Stimulated activated naive CD4-positive, alpha-beta T cell treated with Interleukin-2 at 50 U/mL for 16 hours (primary cell): ENCODE measurements at places on chromosomes 7 and 10.

- DNase-seq, result no peak
Observed at GRCh38 chr10:130571674-130572073, 435.5 kb downstream of the GLRX3 start.

DNA sequence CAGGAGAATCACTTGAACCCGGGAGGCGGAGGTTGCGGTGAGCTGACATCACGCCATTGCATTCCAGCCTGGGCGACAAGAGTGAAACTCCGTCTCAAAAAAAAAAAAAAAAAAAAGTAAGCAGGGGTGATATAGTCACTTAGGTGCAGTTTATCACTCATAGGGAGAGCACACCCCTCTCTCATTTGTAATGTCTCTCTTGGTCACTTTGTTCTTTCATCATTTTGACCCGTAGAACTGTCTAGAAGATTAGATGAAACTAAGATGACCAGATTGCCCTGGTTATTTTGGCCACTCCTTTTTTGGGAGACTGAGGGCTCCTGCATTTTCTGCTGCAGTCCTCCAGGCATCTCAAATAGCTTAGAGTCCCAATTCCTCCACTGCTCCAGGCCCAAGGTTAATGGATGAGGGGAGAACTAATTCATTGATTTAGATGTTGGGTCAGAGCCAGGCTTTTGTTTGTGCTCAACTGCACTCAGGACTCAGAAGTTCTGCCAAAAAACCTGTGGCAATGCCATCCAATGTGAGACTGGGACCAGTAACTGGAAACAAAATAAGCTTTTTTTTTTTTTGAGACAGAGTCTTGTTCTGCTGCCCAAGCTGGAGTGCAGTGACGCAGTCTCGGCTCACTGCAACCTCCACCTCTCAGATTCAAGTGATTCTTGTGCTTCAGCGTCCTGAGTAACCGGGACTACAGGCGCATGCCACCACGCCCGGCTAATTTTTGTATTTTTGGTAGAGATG lies 50.0 kb upstream of the CAMK1D start:
- DNase-seq, result no peak

DNA sequence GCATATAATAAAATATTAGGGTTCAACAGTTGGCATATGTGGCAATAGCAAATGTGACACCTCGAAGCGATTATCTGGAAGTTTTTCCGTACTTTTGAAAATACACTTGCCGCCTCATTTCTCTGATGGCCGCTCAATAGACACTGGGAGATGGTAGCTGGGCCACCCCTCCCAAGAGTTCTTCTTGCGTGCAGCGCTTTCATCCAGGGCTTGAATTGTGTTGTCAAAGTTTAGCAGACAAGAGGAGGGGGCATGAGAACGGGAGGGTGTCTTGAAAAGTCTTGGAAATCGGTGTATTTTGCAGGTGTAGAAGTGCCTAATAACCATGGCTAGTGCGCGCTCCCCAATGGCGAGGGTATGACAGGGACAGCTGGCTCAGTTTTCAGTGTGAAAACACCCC lies 8.5 kb downstream of the PTF1A start:
- no peak for DNase-seq

- no peak for DNase-seq
Observed at GRCh38 chr10:91694170-91694794, 61.4 kb upstream of the PPP1R3C start.

DNA sequence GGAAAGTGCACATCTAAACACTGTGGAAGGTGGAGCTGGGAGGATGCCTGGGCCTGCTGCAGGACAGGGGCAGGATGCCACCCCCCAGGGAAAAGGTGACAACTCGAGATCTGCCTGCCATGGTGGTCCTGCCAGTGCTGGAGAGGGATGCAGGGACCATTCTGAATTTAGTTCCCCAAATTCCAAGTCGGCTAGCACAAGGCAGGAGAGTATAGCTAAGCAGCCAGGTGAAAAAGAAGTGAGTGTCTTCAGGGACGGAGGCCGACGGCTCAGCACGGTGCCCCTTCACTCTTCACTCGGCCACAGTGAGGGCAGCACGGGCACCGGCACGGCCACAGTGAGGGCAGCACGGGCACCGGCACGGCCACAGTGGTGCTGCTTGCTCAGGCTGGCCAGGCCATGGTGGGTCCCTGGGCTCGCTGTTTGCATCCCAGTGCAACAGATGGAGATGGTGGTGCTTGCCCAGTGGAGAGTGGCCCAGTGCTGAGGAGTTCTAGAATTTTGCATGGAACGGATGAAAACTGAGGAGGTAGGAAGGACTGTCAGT lies 161.3 kb upstream of the SHH start:
- no peak for DNase-seq

- peak; percentile 61 for DNase-seq
Observed at GRCh38 chr7:37198906-37199485, 249.7 kb downstream of the ELMO1 start.

- DNase-seq, result peak; percentile 57
Observed at GRCh38 chr7:92717993-92718716, 118.2 kb downstream of the CDK6 start.

- no peak for DNase-seq
Observed at GRCh38 chr10:61635932-61636331, 26.8 kb upstream of the CABCOCO1 start.

DNA sequence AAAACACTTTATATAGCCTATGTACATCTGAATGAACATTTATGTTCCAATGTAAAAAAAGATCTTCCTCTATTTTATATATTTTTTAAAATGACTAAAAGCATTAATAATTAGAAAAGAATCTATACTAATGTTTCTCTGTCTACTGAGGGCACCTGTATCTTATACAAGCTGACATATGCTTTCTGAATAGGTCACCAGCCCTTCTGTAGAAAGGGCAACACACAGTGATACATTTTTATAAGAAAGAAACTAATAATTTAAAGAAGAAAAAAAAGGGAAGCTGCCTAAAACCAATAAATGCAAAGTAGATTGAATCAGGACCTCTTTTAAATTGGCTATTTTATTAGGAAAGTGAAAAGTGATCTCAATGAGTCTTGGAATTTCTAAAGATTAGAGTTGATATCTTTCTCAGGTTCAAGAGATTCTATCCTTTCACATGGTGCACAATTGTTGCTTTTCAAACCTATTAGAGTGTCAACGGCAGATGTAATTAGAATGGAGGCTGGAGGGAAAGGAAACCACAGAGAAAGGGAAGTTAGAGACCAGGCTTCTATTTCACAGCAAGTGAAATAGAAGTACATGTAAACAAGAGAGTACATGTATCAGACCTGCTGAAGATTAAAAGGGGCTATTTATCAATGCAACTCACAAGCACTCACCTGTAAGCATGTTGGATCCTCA lies 6.3 kb downstream of the MTPN start:
- no peak for DNase-seq

DNA sequence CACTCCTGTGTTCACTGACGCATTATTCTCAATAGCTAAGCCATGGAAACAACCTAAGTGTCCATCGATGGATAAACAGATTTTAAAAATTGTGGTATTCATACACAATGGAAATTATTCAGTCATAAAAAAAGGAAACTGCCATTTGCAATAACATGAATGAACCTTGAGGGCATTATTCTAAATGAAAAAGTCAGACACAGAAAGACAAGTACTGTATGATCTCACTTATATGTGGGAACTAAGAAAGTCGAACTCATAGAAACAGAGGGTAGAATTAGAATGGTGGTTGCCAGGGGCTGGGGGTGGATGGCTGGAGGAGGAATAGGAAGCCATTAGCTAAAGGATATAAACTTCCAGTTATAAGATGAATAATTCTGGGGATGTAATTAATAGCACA lies 71.8 kb downstream of the JAZF1 start:
- DNase-seq, result no peak

GRCh38 chr7:140596519-140597427 lies 43.8 kb downstream of the DENND2A start:
- no peak for DNase-seq

DNA sequence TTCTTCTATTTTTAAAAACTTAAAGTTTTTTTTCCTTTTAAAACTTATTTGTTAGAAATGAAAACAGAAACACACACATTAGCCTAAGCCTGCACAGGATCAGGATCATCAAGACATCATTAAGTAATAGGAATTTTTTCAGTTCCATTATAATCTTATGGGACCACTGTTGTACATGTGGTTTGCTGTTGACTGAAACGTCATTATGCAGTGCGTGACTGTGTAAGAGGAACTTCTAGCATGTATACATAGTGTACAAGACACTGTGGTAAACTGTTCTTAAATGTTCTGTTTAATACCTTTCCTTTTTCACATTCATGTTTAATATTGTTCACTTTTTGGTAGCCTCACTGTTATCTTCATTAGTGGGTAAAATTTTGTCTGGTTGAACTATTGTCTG lies 12.1 kb downstream of the ENTPD7 start:
- DNase-seq, result no peak

DNA sequence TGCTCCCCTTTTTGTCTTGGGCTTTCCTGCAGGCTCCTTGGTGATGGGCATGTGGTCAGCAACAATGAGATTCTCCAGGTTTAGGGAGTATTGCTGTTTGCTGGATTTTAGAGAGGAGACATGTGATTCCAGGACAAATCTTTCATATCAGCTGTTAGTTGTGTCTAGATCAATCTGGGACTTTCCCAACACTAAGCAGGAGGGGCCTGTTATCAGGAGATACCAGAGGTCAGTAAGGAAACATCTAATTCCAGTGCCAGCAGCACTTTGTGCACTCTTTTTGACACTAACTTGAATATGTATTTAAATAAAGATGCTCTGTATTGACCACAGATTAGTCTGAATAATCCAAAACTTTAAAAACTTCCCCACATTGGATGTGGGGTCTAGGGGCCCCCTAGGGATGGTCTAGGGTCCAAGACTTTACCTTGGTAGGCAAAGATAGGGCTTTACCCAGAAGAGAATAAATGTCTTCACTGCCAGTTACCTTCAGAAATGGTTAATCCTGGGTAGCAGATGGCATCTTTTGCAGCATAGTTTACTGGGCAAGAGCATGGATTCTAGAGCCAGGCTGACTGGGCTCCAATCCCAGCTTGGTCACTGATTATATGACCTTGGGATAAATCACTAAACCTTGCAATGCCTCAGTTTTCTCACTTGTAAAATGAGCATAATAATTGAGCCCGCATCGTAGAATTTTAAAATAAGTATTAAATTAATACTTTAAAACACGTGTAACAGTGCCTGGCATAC lies 6.4 kb upstream of the FIGNL1 start:
- DNase-seq, result no peak

DNA sequence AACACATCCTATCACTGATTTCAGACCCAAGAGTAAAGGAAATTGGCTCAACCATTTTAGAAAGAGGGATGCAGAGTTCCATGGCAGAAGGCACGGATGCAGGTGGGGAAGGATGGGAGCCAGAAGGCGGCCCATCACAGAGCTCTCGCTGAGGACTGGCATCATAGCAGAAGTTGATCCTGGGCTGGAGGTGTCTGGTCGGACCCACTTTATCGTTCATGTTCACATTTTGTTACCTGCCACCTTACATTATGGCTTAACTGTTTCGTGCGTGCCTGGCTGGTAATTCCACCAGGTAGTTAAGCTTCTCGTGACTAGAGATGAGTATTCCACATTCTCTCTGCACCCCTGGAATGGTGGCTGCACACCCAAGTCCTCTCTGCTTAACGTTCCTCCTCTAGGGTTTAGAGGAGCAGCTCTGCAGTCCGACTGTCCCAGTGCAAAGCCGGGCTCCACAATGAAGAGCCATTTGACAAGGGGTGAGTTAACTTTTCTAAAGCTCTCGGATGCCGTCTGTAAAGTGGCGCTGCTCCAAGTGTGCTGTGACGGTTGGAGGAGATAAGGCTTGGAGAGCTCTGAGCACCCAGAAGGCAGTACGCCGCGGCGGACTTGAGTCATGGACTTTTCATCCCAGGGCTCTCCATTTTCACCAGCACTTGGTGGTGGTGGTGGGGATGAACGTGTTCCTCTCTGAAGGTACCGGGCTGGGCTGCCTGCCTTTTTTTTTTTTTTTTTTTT lies 157.1 kb upstream of the SHH start:
- DNase-seq, result no peak

DNA sequence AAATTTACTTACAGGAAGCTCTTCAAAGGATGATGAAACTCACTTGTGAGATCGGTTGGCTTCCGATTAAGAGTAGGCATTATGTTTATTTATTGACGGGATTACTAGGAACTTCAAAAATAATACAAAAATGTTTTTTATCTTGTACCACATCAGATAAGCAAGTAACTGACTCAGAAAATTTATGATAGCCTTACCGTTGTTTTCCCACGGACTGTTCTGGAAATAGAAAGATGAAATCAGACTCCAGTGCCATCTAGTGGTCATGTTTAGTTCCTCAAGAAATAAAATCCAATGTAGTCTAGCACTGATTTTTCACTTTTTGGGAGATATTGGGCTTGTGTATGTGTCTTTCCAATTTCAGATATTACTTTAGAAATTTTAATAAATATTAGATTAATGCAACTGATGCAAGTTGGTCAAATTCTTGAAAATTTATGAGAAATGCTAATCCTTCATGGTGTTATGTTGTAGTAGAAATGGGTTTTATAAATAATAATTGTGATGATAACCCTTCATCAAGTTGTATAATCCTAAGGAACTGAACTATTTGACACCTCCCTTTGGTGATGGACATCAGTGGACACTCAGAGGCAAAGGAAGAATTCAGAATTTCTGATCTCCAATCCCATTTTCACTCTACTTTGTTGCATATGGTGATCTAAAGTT lies 168.8 kb downstream of the TMEM26 start:
- no peak for DNase-seq

DNA sequence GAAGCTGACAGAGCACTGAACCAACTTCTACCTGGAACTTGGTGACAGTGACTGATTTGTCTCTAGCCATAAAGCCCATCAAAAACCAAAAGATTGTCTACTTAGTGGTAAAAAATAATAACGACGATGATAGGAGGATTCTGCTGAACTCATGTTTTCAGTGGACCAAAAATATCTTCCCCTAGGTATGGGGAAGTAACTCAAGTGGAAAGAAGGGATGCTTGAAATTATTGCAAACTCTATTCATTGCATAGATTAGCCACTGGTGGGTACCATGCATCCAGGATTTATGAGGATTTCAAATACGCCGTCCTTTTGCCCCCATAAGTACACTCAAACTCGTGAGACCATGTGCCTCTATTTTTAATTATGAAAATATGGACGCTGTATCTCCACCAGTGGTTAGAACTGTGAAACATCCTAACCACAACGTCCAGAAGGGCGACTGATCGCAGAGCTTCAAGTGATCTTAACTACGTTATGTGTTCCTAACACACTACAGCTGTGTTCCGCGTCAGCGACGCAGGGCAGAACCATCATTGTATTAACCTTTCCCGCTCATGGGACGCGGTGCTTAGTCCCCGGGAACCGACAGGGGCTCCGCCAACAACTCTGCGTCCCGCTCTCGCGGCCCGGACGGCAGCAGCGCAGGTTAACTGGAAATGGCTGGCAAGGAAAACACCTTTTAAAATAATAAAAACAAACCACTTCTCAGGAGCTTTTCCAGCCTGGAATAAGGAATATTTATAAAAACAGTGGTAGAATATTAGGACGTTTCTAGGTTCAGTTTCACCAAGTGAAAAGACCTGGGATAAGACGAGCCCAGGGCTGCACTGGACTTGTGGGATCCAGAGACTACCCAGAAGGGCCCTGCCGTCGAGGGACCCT lies 776 bp downstream of the PEX1 start:
- peak; percentile 40 for DNase-seq

GRCh38 chr7:45015313-45015712 lies 15.3 kb downstream of the CCM2 start:
- no peak for DNase-seq

- DNase-seq, result no peak
Observed at GRCh38 chr7:84674236-84674913, 479.8 kb upstream of the SEMA3A start.
